ENCODE measurements at places on chromosomes 3 and 15.

- peaks cover 1% of the 10 kb centered on the region for H3K4me1 ChIP-seq
- H3K27me3 ChIP-seq, result no peaks in the 10 kb centered on the region
- no peak for DNase-seq
Measured at GRCh38 chr3:12815719-12816118, 19.2 kb downstream of the CAND2 start.

DNA sequence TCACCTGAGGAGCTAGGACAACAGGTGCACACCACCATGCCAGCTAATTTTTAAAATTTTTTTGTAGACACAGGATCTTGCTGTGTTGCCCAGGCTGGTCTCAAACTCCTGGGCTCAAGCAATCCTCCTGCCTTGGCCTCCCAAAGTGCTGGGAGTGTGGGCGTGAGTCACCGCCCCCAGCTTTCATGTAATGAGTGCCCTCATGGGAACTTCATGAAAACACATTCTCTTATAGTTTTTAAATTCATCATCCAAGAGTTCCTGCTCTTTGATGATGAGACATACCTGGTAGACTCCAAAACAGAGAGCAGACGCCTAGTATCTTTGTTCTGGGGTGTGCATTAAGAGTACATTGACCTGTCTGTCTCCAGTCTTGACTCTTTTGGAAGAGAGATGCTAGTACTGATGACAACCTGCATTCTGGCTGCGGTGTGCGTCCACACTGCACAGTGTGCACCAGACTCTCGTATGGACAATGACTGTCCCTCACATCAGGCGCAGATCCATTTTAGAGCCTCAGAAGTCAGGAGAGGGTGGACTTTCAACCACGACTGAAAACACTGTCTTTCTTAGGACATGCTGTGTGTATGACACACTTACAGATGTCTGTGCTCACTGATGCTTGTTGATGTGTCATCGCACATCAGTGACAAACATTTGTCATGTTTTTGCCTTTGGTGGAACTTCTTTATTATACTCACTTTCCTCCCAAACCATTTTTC lies 2.0 kb downstream of the NRROS start:
- H3K27ac ChIP-seq, result peak overlapping the region; percentile 90
- H3K4me3 ChIP-seq, result peak overlapping the region; percentile 86
- peaks cover 62% of the 10 kb centered on the region for H3K4me1 ChIP-seq
- no peaks in the 10 kb centered on the region for H3K27me3 ChIP-seq
- H3K36me3 ChIP-seq, result peaks cover 47% of the 10 kb centered on the region

DNA sequence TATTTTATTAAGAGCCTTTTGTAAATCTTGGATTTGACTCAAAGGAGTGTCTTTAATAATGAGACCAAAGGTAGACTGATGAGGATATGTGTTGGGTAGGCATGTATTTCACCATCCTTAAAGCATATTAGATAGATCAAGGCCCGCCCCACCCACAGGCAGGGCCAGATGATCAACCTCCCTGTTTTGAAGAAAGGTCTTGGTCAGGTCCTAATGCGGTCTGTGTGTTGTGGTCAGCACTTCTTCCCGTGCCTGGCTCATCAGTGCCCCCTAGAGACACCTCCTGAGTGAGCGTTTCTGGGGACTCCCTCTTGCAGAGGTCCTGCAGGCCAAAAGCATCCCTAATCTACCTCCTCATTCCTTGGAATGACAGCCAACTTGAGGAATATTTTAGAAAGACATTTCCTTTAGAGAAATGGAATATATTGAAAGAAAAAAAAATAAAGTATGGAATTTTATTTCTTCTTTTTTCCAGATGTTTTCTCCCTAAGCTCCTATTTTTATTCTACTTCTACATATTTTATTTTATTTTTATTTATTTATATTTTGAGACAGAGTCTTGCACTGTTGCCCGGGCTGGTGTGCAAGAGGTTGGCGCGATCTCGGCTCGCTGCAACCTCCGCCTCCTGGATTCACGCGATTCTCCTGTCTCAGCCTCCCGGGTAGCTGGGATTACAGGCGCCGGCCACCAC lies 6.0 kb downstream of the TM4SF4 start:
- no peak overlapping the region for H3K27ac ChIP-seq
- no peaks in the 10 kb centered on the region for H3K4me1 ChIP-seq
- H3K27me3 ChIP-seq, result peaks cover 2% of the 10 kb centered on the region
- H3K4me3 ChIP-seq, result no peak overlapping the region

DNA sequence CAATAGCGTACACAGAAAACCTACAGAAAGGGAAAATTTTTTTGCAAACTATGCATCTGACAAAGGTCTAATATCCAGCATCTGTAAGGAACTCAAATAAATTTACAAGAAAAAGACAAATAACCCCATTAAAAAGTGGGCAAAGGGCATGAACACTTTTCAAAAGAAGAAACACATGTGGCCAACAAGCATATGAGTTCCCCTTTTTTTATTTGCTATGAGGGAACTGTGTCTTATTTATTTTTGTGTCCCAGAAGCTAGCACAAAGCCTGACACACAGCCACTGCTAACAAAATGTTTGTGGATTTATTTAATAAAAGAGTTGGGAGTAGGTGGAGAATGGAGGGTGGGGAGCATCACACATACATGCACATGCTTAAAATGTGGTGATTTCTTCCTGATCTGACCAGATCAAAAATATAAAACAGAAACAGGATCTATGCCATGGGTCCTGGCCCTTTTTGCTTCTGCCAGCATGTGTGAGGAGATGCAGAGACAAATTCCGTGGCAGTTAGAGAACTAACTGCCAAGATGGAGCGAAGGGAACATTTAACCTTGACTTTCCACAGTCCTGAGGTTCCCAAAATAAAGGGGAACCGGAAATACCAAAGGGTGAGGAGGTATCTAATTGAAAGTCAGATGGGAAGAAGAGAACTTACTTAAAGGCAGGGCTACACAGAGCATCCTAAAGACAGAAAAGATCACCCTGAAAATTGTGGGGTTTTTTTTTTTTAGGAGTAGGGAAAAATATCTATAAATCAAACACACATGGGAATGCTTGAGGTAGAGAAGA lies at the start of gene TMEM202:
Gene TMEM202 (plus strand): TSS at position 510 of the 793 bp plus-strand sequence. CDS start 22 bp downstream, at position 532.
- peaks cover 11% of the 10 kb centered on the region for H3K27me3 ChIP-seq
- no peak within 1 kb of the TSS for H3K27ac ChIP-seq
- H3K36me3 ChIP-seq, result no peaks in the 10 kb centered on the region
- no peak for DNase-seq
- no peaks in the 10 kb centered on the region for H3K4me1 ChIP-seq

GRCh38 chr15:25740383-25741255 lies 122.5 kb downstream of the ATP10A start:
- H3K27me3 ChIP-seq, result no peaks in the 10 kb centered on the region
- H3K36me3 ChIP-seq, result no peaks in the 10 kb centered on the region
- H3K4me1 ChIP-seq, result peaks cover 16% of the 10 kb centered on the region
- no peak for DNase-seq

- peak overlapping the region; percentile 45 for H3K4me3 ChIP-seq
- peaks cover 20% of the 10 kb centered on the region for H3K36me3 ChIP-seq
- peak overlapping the region; percentile 98 for H3K27ac ChIP-seq
- peaks cover 60% of the 10 kb centered on the region for H3K4me1 ChIP-seq
- DNase-seq, result peak; percentile 86
- no peaks in the 10 kb centered on the region for H3K27me3 ChIP-seq
Measured at GRCh38 chr15:41936649-41937567, 35.4 kb downstream of the EHD4 start.

DNA sequence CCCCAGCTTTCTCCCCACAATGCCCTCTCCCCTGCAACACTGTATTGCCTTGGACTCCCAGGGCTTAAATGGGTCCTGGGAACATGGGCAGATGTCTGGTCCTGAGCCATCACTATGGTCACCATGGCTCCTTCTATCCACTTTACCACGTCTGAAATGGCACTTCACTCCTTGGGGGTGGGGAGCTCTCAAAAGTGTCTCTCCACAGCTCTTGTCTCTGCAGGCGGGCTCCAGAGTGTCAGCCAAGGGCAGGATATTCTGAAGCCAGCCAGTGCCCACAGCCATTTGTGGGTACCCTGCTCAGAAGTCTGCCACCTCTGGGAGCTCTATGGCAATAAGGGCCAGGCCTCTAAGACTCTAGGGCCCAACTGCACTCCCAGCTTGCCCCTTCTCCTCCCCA lies 163.9 kb downstream of the PPM1L start:
- H3K4me1 ChIP-seq, result no peaks in the 10 kb centered on the region
- no peaks in the 10 kb centered on the region for H3K27me3 ChIP-seq
- DNase-seq, result no peak
- H3K36me3 ChIP-seq, result no peaks in the 10 kb centered on the region

GRCh38 chr3:119534296-119534695 lies 25.1 kb downstream of the CD80 start:
- peaks cover 4% of the 10 kb centered on the region for H3K4me1 ChIP-seq
- peaks cover 5% of the 10 kb centered on the region for H3K36me3 ChIP-seq
- H3K27me3 ChIP-seq, result no peaks in the 10 kb centered on the region
- no peak overlapping the region for H3K27ac ChIP-seq

DNA sequence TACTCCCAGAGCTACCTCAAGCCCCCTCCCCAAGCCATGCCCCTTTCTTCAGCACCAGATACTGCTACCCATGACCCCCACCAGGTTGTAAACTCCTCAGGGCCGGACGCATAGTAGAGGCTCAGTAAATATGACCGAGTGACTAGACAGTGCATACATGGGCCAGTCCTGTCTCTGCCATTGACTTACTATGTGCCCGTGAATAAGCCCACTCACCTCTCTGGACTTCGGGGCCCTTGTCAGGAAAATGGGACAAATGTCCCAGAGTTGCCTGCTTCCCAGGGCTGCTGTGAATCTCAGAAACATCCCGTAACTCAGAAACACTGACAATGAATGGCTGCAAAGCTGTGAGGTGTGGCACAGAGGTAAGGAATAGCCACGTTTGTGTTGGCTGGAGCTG lies 48.2 kb upstream of the FGD5 start:
- no peaks in the 10 kb centered on the region for H3K4me1 ChIP-seq
- no peaks in the 10 kb centered on the region for H3K27me3 ChIP-seq
- no peak overlapping the region for H3K4me3 ChIP-seq
- no peak for DNase-seq
- H3K27ac ChIP-seq, result no peak overlapping the region
- no peaks in the 10 kb centered on the region for H3K36me3 ChIP-seq

- peaks cover 1% of the 10 kb centered on the region for H3K36me3 ChIP-seq
- peaks cover 11% of the 10 kb centered on the region for H3K4me1 ChIP-seq
- DNase-seq, result no peak
- peak overlapping the region; percentile 17 for H3K27ac ChIP-seq
- no peak overlapping the region for H3K4me3 ChIP-seq
- no peaks in the 10 kb centered on the region for H3K27me3 ChIP-seq
Measured at GRCh38 chr3:13046569-13047274, 26.5 kb downstream of the IQSEC1 start.

DNA sequence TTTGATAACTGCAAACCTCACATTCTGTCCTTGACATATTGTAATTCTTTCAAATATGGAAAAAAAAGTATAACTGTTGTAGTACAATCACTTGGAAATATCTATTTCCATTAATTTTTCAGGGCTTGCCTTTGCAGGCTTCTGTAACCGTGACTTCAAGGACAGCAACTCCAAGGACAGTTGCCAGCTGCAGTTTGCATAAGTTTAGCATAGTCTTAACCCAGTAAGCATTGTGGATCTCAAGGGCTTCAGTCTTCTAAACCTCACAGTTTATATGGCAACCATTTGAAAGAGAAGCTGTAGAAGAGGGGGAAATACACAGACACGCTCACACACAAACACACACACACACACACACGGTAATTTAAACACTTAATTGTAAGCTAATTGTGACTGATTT lies 112.8 kb upstream of the GPR149 start:
- no peak for DNase-seq
- H3K4me1 ChIP-seq, result no peaks in the 10 kb centered on the region
- no peak overlapping the region for H3K4me3 ChIP-seq
- no peaks in the 10 kb centered on the region for H3K36me3 ChIP-seq
- no peak overlapping the region for H3K27ac ChIP-seq

DNA sequence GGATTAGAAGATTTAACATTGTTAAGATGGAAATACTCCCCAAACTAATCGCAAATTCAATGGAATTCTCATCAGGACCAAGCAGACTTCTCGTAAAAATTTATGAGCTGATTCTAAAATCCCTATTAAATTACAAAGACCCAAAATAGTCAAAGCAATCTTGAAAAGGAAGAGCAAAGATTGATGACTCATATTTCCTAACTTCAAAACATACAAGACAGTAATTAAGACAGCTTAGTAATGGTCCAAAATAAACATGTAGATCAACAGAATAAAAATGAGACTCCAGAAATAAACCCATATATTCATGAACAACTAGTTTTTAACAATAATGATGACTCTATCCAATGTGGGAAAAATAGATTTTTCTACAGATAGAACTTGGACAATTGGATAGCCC lies 148.7 kb downstream of the SI start:
- H3K4me3 ChIP-seq, result no peak overlapping the region
- no peak overlapping the region for H3K27ac ChIP-seq
- H3K36me3 ChIP-seq, result no peaks in the 10 kb centered on the region

GRCh38 chr3:2823031-2823430 lies 287.1 kb downstream of the IL5RA start:
- no peak for DNase-seq
- no peaks in the 10 kb centered on the region for H3K4me1 ChIP-seq
- H3K27ac ChIP-seq, result no peak overlapping the region
- H3K36me3 ChIP-seq, result no peaks in the 10 kb centered on the region

- H3K4me3 ChIP-seq, result peak overlapping the region; percentile 70
- peak overlapping the region; percentile 74 for H3K27ac ChIP-seq
- H3K36me3 ChIP-seq, result peaks cover 3% of the 10 kb centered on the region
- H3K4me1 ChIP-seq, result peaks cover 4% of the 10 kb centered on the region
- H3K27me3 ChIP-seq, result peaks cover 24% of the 10 kb centered on the region
- peak; percentile 20 for DNase-seq
Measured at GRCh38 chr3:13932578-13933295, 52.9 kb upstream of the WNT7A start.

DNA sequence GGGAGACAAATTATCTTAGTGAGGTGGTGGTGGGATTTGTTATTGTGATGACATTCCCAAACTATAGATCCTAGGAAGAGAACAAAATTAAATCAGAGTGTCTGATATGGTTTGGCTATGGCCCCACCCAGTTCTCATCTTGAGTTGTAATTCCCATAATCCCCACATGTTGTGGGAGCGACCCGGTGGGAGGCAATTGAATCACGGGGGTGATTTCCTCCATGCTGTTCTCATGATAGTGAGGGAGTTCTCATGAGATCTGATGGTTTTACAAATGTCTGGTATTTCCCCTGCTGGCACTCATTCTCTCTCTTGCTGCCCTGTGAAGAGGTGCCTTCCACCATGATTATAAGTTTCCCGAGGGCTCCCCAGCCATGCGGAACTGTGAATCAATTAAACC lies 62.0 kb downstream of the RPL22L1 start:
- H3K27me3 ChIP-seq, result peaks cover 12% of the 10 kb centered on the region
- no peak overlapping the region for H3K27ac ChIP-seq
- no peak for DNase-seq
- no peaks in the 10 kb centered on the region for H3K4me1 ChIP-seq

- no peaks in the 10 kb centered on the region for H3K27me3 ChIP-seq
- no peak for DNase-seq
- no peaks in the 10 kb centered on the region for H3K36me3 ChIP-seq
- H3K27ac ChIP-seq, result no peak overlapping the region
- H3K4me1 ChIP-seq, result no peaks in the 10 kb centered on the region
Measured at GRCh38 chr3:175983379-175983778, 1124.2 kb downstream of the NAALADL2 start.

GRCh38 chr15:39874890-39875549 lies 45.0 kb downstream of the GPR176 start:
- H3K4me1 ChIP-seq, result no peaks in the 10 kb centered on the region
- no peak overlapping the region for H3K27ac ChIP-seq
- H3K27me3 ChIP-seq, result peaks cover 3% of the 10 kb centered on the region
- no peak overlapping the region for H3K4me3 ChIP-seq

GRCh38 chr3:127839099-127839498 lies 16.8 kb upstream of the MGLL start:
- no peak for DNase-seq
- no peak overlapping the region for H3K4me3 ChIP-seq
- H3K36me3 ChIP-seq, result no peaks in the 10 kb centered on the region
- peaks cover 4% of the 10 kb centered on the region for H3K4me1 ChIP-seq
- H3K27me3 ChIP-seq, result peaks cover 6% of the 10 kb centered on the region

GRCh38 chr15:73932381-73933191 lies 6.3 kb downstream of the LOXL1 start:
- DNase-seq, result no peak
- no peaks in the 10 kb centered on the region for H3K36me3 ChIP-seq
- peaks cover 13% of the 10 kb centered on the region for H3K4me1 ChIP-seq
- no peak overlapping the region for H3K27ac ChIP-seq
- no peak overlapping the region for H3K4me3 ChIP-seq
